ENCODE measurements at places on chromosomes 6 and 20.

DNA sequence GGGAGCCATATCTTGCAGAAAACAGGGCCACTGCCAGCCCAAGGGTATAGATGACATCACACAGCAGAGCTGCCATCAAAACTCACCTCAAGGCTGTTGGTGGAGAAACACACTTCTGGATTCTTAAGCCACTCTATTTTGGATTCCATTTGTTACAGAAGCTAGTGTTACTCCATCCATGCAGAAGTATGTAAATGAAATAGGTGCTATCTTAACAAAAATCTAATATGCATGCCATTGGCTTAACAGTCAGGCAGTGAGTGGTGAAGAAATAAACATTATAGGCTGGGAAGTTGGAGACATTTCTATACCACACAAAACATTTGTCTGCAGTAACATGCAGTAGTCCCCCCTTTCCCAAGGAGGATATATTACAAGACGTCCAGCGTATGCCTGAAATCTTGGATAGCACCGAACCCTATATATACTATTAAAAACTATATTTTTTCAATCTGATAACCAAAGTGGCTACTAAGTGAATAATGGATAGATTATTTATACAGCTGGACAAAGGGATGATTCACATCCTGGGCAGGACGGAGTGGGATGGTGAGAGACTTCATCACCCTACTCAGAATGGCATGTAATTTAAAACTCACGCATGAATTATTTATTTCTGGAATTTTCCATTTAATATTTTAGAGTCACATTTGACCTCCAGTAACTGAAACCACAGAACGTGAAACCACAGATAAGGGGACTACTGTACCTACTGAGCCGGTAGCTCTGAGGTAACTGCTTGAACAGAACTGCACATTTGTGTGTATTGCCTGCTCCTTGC is 160.0 kb upstream of the PLN start:
- DNase-seq = no peak

GRCh38 chr6:148365041-148365440 is 22.4 kb downstream of the SASH1 start:
- no peak for DNase-seq

DNA sequence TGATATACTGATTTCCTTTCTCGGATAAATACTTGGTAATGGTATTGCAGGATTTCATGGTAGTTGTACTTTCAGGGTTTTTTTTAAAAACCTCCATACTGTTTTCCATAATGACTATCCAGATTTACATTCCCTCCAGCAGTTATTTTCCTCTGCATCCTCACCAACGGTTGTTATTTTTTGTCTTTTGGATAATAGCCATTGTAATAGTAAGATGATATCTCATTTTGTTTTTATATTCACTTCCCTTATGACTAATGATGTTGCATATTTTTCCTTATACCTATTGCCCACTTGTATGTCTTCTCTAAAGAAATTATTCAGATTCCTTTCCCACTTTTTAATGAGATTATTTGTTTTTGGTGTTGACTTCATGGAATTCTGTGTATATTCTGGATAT is 231.0 kb downstream of the MEI4 start:
- no peak for DNase-seq

GRCh38 chr6:149854532-149854931 is 9.6 kb downstream of the LRP11 start:
- DNase-seq = no peak

DNA sequence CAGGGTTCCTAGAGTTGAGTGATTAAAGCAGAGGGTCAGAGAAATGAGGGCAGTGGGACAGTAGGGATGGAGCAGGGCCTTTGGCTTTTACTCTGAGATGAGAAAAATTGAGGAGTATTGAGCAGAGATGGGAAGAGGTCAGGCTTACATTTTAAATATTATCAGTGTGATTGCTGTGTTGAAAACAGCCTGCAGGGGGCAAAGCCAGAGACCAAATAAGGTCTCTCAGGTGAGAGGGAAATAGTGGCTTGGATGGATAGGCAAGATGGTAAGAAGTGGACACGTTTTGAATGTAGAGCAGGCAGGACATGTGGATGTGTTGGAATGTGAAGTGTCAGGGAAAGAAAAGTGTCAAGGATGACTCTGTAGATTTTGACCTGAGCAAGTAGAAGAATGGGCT is 105.0 kb upstream of the MAP3K7 start:
- DNase-seq = no peak
